ENCODE measurements at places on chromosomes 2 and 18.

GRCh38 chr18:74819433-74820059 lies 221.9 kb downstream of the ZNF407 start:
- no peak for DNase-seq

- no peak for DNase-seq
Observed at GRCh38 chr2:19098467-19099160, 259.8 kb downstream of the OSR1 start.

GRCh38 chr2:88176352-88176984 lies 6.3 kb downstream of the THNSL2 start:
- no peak for DNase-seq

DNA sequence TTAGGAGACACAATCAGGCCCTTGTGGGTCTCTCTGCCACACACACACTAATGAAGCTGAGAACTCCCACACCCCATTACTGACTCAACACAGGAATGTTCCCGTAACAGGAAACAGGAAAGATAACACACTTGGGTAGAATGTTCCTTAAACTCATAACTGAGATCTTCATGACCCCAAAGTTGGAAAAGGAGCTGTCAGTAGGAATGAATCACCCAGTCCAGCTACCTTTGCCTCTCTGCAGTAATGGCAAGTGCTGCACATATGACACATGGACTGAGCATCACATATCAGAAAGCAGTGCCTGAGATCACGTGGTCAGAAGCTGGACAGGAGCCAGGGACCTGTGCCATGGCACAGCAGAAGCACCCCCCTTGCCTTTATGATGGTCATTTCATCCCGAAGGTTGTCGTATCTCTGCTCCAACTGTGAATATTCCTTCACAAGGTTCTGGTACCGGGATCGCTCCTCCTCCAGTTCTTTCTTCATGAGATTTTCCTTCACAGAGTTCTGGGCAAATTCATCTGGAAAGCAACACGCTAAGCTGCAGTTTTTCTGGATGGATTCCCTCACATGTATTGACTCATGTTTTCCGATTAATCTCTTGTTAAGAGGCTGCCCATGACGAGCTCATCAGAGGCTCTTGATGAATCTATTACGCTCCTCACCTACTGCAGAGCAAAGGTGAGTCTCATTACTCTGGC lies 65.4 kb upstream of the ACAA2 start:
- DNase-seq = no peak

DNA sequence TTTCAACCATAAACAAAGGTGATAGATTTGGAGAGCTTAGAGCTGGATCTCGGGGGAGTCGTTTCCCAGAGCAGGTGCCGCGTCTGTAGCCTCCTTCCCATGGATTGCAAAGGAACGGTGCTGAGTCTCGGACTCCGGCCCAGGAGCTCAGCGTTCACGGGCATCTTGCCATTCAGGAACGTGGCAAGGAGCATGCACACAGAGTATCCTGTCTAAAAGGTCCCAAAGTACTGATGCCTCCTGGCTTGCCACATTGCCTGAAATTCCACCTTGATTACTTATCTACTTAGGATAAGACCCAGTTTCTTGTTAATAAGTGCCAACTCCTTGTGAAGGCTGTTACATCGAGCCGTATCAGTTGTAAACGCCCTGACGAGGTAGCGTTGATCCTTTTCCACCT lies 197.8 kb upstream of the MYT1L start:
- DNase-seq = no peak

- DNase-seq = no peak
Observed at GRCh38 chr18:7601936-7602335, 34.8 kb downstream of the PTPRM start.

DNA sequence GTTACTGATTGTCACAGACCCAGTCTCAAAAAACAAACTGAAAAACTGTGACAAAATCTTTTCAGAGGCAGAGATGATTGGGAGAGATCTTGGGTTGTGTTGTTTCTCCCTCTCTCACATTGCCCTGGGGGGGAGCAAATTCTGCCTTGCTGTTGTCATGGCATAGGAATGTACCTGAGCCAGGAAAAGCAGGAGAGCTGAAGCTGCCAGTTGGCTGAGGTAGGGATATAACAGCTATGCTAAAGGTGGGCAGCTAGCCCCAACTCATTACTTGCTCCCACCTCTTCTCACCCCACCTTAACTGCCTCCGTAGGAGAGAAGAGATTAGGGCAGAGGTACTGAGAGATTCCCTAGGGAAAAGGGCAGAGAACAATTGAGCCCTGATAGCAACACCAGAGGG lies 299.3 kb downstream of the OSR1 start:
- DNase-seq = no peak

All from thymus (tissue), 14 donors.